ENCODE measurements at places on chromosomes 16 and 17.
A peak's percentile ranks its signal among the peaks of the same experiment; 100 is the strongest.

GRCh38 chr17:79064026-79064425 is 10.6 kb upstream of the ENGASE start:
- no peak for DNase-seq

- peak; percentile 36 for DNase-seq
Measured at GRCh38 chr17:57862694-57863667, 13.1 kb upstream of the MRPS23 start.

DNA sequence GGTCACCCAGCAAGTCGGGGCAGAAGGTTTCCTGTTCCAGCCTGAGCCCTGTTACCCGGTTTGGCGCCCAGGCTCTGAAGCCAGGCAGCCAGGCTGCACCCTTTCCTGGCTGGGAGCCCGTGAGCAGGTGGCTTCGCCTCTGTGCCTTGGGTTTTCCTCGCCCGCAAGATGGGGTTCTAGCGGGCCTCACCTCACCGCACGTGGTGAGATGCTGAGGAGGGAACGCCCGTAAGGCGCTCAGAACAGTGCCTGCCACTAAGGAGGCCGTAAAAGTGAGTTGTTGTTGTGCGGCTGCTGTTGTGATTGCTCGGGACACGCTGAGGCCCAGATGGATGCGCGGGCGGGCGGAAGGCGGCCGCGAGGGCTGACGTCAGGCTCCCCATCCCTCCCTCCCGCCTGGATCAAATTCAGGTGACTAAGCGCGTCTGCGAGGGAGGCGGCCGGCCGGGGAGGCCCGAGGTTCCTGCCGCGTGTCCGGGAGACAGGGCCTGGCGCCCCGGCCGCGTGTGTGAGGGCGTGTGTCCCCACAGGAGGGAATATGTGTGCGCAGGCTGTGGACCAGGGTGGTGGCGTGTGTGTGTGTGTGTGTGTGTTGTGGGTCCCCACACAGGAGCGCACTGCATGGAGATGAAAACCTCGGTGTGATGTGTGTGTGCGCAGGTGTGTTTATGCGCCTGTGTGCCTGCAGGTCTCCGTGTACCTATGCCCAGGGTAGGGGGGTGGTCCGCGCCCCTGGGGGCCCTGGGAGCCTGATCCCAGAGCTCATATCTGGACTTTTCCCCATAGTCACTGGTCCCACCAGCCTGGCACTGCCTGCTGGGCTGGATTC is 4.3 kb downstream of the CAMKK1 start:
- peak; percentile 81 for DNase-seq

DNA sequence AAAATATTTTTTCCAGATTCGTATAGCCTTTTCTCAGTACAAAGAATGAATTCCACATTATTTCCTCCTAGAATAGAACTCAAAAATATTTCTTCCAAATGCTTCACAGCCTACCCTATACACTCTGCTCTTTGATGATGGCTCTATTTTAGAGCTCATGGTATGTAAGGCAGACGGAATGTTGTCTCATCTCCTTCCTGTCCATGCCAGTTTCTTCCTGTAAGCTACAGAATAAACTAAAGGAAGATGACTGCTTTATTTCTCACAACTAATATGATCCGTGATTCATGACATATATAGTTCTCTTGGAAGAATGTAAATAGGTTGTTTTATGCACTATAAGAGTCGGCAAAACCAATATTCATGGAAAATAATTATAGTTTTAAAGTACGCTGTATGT is 723.1 kb downstream of the CDH11 start:
- no peak for DNase-seq

GRCh38 chr16:8430401-8430800 is 159.9 kb downstream of the TMEM114 start:
- DNase-seq = no peak

DNA sequence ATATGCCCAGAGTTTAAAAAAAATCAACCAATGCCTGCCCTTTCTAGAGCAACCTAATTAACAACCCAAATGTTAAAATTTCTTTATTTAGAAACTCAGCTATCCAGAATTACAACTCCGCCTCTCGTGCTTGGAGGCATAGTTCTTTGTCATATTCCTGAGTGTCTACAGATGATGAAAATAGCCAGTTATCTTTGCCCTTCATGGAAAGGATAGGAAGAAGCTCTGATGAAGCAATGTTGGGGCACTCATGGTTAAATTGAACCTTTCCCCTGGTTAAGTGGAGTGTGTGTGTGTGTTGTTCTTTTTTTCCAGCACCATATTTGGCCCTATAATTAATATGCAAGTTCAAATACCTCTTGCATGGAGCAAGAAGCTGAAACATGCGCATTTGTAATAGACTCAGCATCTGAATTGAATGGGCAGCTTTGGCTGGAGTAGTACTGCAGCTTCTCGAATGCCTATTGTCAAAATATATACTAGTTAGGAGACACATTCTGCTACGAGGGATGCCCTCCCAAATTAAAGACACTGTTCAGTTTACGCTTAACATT is 506.2 kb downstream of the WWOX start:
- no peak for DNase-seq

DNA sequence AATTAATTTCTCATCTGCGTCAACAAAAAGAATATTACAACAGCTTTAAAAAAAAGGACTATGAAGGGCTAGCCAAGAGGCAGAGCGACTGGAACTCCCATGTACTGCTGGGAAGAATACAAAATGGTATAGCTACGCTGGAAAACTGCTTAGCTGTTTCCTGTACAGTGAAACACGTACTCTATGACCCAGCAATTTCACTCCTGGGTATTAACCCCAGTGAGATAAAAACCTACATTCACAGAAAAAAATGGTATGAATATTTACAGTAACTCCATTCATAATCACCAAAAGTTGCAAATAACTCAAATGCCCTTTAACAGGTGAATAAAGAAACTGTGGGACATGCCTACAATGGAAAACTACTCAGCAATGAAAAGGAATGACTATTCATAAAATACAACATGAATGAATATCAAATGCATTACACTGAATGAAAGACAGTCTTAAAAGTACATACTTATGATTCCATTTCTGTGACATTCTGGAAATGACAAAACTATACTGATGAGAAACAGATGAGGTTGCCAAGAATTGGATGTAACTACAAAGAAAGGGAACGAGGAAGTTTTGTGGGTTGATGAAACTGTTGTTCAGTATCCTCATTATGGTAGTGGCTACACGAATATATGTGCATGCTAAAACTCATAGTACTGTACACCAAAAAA is 27.6 kb downstream of the CMTM4 start:
- DNase-seq = no peak

DNA sequence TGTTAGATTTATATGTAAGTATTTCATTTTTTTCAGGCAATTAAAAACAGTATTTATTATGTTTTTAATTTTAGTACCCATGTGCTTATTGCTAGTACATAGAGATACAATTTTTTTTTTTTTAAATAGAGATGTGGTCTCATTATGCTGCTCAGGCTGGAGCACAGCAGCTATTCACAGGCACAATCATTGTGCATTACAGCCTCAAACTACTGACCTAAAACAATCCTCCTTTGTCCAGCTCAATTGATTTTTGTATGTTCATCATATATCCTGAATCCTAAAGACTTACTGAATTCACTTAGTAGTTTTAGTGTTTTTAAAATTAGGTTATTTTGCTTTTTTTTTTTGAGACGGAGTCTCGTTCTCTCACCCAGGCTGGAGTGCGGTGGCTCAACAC is 26.3 kb downstream of the SPECC1 start:
- DNase-seq = no peak

DNA sequence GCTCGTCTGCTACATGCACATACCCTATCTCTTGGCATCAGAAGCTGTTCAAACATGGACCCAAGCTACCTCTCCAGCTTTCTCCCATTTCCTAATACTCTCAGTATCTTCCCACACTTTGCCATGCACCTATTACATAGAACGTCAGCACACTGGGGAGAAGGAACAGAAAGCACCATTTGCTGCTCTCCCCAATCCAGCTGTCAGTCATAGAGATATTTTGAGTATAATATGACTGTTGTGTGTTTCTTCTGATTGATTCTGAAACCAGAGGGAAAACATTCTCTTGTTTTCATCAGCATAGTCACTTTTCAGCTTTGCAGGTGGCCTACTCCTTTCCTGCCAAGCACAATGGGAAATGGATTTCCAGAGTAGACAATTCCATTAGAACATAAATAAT is 107.1 kb downstream of the ADAMTS18 start:
- no peak for DNase-seq

DNA sequence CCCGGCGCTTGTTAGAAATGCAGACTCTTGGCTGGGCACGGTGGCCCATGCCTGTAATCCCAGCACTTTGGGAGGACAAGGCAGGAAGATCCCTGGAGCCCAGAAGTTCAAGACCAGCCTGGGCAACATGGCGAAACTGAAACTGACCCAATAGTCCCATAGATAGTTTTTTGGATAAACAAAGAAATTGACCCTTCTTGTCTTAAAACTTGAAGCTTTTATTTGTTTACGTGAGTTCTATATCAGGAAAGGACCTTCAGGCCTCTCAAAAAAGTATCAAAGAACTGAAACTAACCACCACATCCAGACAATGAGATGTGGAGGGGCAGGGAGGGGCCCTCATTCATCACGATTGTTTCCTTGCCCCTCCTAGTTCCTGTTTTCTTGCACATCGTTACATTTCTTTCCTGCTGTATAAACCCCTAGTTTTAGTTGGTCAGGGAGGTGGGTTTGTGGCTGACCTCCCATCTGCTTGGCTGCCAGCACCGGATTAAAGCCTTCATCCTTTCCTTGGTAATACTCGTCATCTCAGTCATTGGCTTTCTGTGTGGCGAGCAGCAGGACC is 29.9 kb upstream of the PRM1 start:
- no peak for DNase-seq

GRCh38 chr17:32769846-32770245 is 107.1 kb downstream of the MYO1D start:
- DNase-seq = no peak

DNA sequence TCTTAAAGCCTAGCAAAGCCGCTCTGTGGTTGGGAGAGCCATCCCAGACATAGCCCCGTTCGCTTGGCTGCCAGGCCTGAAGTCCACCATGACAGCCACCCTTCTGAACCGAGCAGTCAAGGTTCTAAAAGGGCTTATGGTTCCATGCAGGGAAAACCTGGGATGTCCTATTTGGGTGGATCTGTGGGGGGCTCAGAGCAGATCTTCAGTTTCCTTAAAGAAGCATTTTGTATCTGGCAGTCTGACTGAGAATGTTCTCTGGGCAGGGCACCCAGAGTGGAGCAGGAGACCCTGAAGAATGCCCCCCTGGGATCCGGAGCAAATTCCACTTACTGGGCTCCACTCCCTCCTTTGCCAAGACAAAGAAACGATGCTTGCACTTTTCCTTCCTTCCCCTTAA is 127.2 kb downstream of the IRX5 start:
- DNase-seq = no peak

GRCh38 chr17:81039096-81039495 is 4.1 kb downstream of the BAIAP2 start:
- no peak for DNase-seq

DNA sequence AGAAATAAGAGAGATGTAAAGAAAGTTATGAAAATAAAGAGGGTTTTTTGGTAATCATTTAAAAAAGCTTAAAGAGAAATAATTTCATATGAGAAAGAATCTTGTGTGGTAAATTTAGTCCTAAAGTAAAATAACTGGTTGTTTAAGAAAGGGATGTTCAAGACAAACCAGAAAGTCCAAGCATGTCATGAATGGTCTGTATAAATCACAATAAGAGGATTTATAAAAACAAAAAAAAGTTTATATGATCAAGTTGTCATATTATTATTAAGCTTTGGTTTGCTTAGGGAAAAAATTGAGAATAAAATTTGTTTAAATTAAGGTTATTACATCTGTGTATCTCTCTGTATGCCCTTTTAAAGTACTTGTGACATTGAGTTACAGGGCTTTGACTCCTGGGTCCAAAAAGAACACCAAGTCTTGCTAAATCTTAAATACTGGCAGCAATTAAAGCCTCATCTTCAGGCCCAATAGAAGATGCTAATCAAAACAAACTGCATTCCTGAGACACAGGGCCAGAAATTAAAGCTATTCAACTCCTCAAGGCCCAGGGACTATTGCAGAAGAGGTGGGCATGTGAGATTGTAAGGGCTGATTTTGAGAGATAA is 15.6 kb upstream of the TRIM25 start:
- DNase-seq = no peak

GRCh38 chr17:8520981-8521380 is 85.3 kb downstream of the NDEL1 start:
- no peak for DNase-seq

DNA sequence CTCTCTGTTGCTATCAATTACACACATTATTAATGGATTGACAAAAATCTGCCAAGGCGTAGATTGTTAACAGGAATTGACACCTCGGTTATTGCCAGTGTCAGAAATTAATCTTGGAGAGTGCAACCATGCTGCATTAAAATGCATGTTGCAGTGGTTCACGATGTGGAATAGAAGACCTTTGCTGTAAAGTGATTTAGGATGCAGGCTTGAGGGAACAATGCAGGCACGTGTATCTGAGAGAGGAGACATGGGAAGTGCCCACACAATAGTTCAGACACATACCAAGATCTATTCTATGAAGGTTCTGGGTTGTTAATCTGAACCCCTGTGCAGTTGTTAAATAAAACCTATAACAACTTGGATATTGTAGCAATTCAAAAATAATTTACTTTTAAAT is 1032.8 kb upstream of the CDH8 start:
- DNase-seq = no peak

GRCh38 chr17:74803388-74803930 is 27.3 kb upstream of the NAT9 start:
- DNase-seq = no peak

DNA sequence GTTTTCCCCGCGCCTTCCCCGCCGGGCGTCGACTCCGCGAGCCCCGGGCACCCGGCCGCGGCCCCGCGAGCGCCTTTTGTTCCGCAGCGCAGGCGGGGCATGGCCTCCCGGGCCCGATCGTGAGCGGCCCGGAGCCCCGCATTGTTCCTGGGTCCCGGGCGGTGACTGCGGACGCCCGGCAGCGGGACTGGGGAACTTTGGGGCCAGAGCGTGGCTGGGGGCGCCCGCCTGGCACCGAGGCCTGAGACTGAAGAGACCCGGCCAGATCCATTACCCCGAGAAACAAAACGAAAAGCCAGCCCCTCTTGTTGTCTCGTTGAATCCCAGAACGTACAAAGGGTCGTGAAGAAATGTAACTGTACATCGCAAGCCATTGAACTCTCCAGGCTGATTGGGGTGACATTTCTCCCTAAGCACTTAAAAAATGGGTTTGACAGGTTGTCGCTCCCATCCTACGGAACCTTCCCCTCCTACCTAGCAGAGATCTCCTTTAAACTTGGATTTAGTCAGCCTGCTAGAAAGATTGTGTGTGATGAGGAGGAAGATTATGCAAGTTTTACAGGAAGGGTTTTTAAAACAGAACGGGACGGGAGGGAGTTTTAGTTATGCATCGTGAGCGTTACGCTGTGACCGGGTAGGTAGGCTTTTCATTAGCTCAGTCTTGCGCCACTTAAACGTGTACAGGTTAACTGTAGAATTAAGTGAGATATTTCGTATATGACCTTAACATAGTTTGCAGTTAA is 825 bp downstream of the METTL9 start:
- DNase-seq = no peak

Measured in breast epithelium (tissue), 4 donors.